ENCODE measurements at places on chromosomes 13 and 19. TPM values are rescaled to one million over a fixed set of nuclear protein-coding genes. Genes with fewer than 3 reads are reported as not detected.

DNA sequence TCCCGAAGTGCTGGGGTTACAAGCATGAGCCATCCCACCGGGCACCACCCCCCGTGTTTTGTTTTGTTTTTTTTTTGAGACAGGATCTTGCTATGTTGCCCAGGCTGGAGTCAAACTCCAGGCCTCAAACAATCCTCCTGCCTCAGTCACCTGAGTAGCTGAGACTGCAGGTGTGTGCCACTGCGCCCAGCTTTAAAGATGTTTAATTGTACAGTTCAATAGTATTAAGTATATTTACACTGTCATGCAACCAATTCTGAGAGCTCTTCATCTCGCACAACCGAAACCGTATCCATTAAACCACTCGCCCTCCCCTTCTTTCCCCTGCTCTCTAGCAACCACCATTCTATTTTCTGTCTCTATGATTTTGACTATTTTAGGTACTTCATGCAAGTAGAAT is 15.6 kb downstream of the NUCB1 start:
- no peak overlapping the region for H3K27ac ChIP-seq
- H3K4me1 ChIP-seq: peaks cover 3% of the 10 kb centered on the region
- H3K4me3 ChIP-seq: no peak overlapping the region
- H3K36me3 ChIP-seq: peaks cover 52% of the 10 kb centered on the region

DNA sequence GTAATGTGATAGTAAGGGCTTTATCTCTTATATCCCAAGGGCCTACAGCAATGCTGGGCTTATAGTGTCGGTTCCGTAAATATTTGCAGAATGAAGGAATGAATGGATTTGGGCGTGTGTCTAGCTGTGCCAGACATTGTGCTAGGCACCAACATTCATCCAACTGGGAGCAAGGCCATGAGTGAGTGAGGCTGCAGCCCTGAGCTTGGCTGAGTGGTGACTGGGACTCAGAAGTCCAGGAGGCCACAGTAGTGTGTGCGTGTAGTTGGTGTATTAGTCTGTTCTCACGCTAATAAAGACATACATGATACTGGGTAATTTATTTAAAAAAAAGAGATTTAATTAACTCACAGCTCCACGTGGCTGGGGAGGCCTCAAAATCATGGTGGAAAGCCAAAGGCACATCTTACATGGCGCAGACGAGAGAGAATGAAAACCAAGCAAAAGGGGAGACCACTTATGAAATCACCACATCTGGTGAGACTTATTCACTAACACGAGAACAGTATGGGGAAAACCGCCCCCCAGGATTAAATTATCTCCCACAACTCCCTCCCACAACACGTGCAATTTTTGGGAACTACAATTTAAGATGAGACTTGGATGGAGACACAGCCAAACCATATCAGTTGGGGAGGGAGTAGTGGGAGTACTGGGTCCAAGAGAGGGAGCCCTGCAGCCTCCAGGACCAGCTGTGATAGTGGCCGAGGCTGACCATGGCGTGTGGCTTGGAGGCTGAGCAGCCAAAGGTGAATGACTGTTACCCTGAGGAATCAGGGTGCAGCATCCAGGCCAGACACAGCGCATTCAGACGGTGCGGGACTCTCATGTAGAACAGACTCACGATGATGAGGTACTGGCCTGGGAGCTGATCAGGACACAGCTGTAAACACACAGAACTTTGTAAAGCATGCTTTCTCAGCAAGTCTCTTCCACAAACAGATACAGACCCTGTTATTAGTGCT is 104.6 kb downstream of the TEX26 start:
- no peak for DNase-seq
- peaks cover 37% of the 10 kb centered on the region for H3K4me1 ChIP-seq
- H3K27ac ChIP-seq: no peak overlapping the region
- H3K27me3 ChIP-seq: peaks cover 46% of the 10 kb centered on the region
- H3K4me3 ChIP-seq: no peak overlapping the region

GRCh38 chr13:60152904-60153303 is 10.8 kb downstream of the DIAPH3 start:
- peaks cover 19% of the 10 kb centered on the region for H3K36me3 ChIP-seq
- DNase-seq: no peak
- no peak overlapping the region for H3K27ac ChIP-seq
- no peak overlapping the region for H3K4me3 ChIP-seq
- H3K4me1 ChIP-seq: peaks cover 7% of the 10 kb centered on the region

- H3K4me3 ChIP-seq: peak overlapping the region; percentile 94
- H3K27ac ChIP-seq: peak overlapping the region; percentile 97
- H3K4me1 ChIP-seq: peaks cover 59% of the 10 kb centered on the region
- no peak for DNase-seq
- H3K36me3 ChIP-seq: peaks cover 50% of the 10 kb centered on the region
These were observed 37.8 kb downstream of the ELF1 start for GRCh38 chr13:40981361-40981760.

DNA sequence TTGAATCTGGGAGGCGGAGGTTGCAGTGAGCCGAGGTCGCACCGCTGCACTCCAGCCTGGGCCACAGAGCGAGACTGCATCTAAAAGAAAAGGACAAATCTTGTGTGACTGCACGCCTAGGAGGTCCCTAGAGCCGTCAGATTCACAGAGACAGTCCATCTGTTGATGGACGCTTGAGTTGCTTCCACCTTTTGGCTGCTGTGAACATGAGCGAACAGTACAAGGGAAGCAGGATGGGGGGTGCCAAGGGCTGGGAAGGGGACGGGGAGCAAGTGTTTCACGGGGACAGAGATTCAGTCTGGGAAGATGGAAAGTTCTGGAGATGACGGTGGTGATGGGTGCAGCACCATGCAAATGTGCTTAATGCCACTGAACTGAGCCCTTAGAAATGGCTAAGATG is 78.7 kb downstream of the GNG7 start:
- peaks cover 8% of the 10 kb centered on the region for H3K36me3 ChIP-seq
- no peak for DNase-seq
- H3K4me1 ChIP-seq: peaks cover 60% of the 10 kb centered on the region
- no peaks in the 10 kb centered on the region for H3K27me3 ChIP-seq

- no peak overlapping the region for H3K27ac ChIP-seq
- DNase-seq: no peak
- H3K4me3 ChIP-seq: no peak overlapping the region
- no peaks in the 10 kb centered on the region for H3K27me3 ChIP-seq
- peaks cover 6% of the 10 kb centered on the region for H3K36me3 ChIP-seq
- no peaks in the 10 kb centered on the region for H3K4me1 ChIP-seq
These were observed 117.4 kb downstream of the TNFRSF19 start for GRCh38 chr13:23687614-23688013.

DNA sequence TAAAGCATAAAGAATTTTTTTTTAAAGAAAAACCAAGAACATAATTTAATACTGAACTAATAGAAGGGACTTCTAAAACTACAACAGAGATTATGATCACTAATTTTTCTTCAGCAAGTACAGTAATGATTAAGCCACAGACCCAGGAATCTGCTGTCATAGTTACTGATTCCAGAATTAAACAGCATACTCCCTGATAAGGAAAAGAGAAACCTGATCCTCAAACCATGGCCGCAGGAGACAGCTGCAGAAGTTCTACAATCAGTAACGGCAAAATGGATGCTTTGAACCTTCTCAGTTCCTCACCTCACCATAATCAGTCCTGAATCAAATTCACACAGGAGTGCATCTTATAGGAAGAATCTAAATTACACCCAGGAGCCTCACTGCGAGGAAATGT is 939.0 kb upstream of the SLITRK1 start:
- no peak for DNase-seq
- H3K36me3 ChIP-seq: no peaks in the 10 kb centered on the region
- H3K27ac ChIP-seq: no peak overlapping the region

DNA sequence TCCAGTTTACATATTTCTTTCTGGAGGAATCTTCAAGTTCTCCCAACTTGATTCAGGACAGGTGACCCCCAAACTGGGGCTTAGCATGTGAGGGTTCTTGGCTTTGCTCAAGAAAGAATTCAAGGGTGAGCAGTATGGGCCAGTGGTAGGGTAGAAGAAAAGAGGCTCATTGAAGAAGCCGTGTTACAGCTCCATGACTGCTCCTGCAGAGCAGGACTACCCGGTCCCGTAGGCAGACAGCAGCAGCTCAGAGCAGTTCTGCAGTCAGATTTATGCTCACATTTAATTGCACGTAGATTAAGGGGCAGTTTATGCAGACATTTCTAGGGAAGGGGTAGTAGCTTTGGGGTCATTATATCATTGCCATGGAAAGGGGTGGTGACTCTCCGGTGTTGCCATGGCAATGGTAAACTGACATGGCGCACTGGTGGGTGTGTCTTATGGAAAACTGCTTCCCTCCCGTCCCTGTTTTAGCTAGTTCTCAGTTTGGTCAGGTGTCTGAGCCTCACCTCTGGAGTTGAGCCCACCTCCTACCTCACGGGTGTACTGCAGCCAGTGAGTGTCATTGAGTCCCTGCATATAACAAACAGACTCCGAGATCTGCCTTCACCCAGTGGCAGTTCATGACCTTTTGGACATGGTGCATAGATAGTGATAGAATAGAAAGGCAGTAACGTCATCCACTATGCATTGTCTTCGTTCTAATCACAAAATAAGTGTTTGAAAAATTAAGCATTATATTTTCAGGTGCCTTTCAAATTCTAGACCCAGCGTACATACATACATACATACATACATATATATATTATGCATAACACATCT is 16.0 kb upstream of the ZNF792 start:
- no peak overlapping the region for H3K27ac ChIP-seq
- H3K4me3 ChIP-seq: no peak overlapping the region
- H3K27me3 ChIP-seq: peaks cover 2% of the 10 kb centered on the region
- peaks cover 4% of the 10 kb centered on the region for H3K36me3 ChIP-seq
- H3K4me1 ChIP-seq: peaks cover 4% of the 10 kb centered on the region

DNA sequence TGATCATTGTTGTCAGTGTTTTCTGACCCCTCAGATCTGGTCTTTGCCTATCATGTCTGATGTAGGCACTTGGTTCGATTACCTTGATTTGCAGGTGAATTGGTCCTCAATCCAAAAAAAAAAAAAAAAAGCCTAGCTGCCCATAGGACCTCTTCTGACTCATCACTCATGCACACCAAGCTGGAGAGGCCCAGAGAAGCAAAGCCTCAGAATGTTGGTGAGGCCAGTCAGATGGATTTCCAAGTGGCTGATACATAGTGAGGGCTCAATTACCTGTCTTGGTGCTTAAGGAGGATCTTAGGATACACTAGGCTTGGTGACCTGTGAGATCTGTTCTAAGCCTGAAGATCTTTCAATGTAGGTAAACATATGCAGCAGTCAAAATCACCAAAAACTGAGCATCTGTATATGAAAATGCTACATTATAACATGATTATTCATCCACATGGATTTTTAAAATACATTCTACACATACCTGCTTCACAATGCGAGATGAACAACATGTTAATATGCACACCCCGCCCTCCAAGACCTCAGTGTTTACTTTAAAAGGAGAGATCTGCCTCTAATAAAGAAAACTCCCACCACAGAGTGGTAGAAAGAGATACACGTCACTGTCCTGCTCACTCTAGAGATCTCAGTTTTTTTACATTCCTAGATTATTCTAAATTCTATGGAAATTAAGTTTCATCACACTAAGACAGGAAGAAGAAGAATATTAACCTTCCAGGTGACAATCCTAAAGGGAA is 79.9 kb upstream of the RAP2A start:
- H3K4me3 ChIP-seq: no peak overlapping the region
- H3K4me1 ChIP-seq: no peaks in the 10 kb centered on the region
- DNase-seq: no peak
- H3K27ac ChIP-seq: no peak overlapping the region

The TEX26 gene
- total RNA-seq: not detected

The RAB3D gene
- total RNA-seq: 7.6 TPM

The ZFP28 gene
- 6.6 TPM for total RNA-seq

The CGB8 gene
- not detected for total RNA-seq

The UGGT2 gene
- not detected for total RNA-seq

The NDUFA11 gene
- total RNA-seq: 228 TPM

Measured in activated CD8-positive, alpha-beta T cell treated with anti-CD3 and anti-CD28 coated beads, Interleukin-2, amount 10 ng/mL, durations not matched to agents 7 days and 5 days (primary cell).